Glutamatergic neuron (in vitro differentiated cells): ENCODE measurements at places on chromosomes 7 and 10.
A peak's percentile ranks its signal among the peaks of the same experiment; 100 is the strongest.

- H3K27me3 ChIP-seq, result peaks cover 3% of the 10 kb centered on the region
- DNase-seq, result no peak
- H3K36me3 ChIP-seq, result no peaks in the 10 kb centered on the region
- H3K4me3 ChIP-seq, result no peak overlapping the region
- no peak overlapping the region for H3K27ac ChIP-seq
These were observed 6.0 kb upstream of the FAM170B start for GRCh38 chr10:49139846-49140195.

- no peak overlapping the region for H3K27ac ChIP-seq
- DNase-seq, result peak; percentile 49
- peaks cover 4% of the 10 kb centered on the region for H3K4me1 ChIP-seq
- H3K36me3 ChIP-seq, result peaks cover 3% of the 10 kb centered on the region
These were observed 36.1 kb downstream of the UBTD1 start for GRCh38 chr10:97534746-97535367.

DNA sequence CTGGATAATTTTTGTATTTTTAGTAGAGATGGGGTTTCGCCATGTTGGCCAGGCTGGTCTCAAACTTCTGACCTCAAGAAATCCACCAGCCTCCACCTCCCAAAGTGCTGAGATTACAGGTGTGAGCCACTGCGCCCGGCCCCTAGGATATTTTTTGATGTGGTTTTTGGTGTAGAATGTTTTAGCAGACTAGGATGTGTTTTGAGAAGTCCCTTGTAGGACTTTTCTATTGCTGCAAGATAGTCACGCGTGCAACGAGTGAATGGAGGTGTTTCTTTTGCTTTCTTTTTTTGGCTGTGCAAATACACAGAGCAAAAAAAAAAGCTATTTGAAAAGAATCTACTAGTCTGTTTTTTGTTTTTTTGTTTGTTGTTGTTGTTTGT, 29.8 kb upstream of the KLF6 start:
- H3K27me3 ChIP-seq, result peaks cover 3% of the 10 kb centered on the region
- no peaks in the 10 kb centered on the region for H3K4me1 ChIP-seq
- H3K27ac ChIP-seq, result no peak overlapping the region
- H3K4me3 ChIP-seq, result no peak overlapping the region

DNA sequence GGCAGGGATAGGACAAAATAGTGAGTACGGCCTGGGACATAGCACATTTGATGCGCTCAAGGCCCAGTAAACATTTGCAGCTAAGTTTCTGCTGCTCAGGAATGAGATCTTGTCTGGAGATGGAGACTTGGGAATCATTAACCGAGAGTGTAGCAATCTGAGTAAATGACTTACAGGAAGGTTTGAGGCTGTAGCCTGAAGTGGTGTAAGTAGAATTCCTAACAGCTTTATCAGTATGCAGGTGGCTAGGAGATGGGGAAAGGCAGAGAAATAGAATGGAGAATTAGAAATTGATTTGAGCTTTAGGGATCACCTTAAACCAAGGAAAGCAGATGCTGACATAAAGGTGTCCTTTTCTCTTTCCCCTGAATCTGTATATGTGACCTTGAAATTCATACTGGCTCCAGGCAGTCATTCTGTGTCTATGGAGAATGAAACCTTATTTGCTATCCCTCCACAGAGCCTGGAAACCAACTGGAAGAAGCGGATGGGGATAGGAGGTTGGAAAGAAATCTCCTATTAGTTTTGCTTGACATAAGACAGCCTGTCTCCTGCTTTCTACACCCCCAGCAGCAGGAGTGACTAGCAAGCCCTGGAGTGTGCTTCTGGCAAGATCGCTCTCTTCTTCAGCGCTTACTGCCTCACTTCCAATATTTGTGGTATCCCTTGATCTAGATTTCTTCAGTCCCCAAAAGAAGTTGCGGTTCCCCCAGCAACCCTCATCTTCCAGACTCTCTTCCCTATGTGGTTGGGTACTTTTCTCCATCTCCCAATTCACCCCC, 6.4 kb upstream of the PON2 start:
- no peaks in the 10 kb centered on the region for H3K36me3 ChIP-seq
- H3K27ac ChIP-seq, result no peak overlapping the region
- DNase-seq, result no peak
- H3K4me1 ChIP-seq, result no peaks in the 10 kb centered on the region
- no peak overlapping the region for H3K4me3 ChIP-seq
- H3K27me3 ChIP-seq, result peaks cover 6% of the 10 kb centered on the region

- H3K36me3 ChIP-seq, result no peaks in the 10 kb centered on the region
- peak overlapping the region; percentile 91 for H3K4me3 ChIP-seq
- H3K27ac ChIP-seq, result peak overlapping the region; percentile 57
- peaks cover 12% of the 10 kb centered on the region for H3K27me3 ChIP-seq
These were observed 931 bp downstream of the PAPSS2 start for GRCh38 chr10:87660484-87661133.

- no peak overlapping the region for H3K4me3 ChIP-seq
- H3K4me1 ChIP-seq, result peaks cover 8% of the 10 kb centered on the region
- H3K27ac ChIP-seq, result no peak overlapping the region
- H3K27me3 ChIP-seq, result peaks cover 12% of the 10 kb centered on the region
These were observed 58.5 kb upstream of the IGFBP3 start for GRCh38 chr7:45979275-45980180.

DNA sequence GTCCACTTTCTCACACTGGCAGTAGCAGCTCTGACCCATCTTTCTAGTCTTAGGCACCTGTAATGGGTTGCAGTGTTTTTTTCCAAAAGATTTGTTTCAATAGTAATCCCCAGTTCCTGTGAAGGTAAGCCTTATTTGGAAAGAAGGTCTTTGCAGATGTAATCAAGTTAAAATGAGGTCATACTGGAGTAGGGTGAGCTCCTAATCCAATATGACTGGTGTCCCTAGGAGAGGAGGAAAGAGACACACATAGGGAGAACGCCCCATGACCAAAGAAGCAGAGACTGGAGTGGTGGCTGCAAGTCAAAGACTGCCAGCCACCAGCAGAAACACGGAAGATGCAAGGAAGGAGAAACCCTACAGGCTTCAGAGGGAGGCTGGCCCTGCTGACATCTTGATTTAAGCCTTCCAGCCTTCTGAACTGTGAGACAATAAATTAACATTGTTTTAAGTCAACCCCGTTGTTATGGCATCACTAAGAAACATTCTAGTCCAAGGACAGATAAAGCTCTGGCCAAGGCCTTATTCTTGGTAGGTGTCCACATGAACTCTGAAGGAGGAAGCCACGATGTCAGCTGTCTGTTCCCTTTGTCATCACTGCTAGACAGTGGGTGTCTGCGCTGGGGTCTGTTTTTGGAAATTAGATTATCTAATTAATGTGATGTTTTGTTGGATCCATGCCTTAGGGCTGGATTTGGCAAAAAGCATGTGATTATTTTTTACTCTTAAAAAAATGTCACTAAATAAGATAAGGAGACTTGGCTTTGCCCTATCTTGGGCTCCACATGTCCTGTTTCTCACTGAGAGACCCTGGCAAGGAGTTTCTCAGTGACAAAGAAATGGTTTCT, 214.9 kb downstream of the KCNMA1 start:
- H3K4me1 ChIP-seq, result peaks cover 5% of the 10 kb centered on the region
- peaks cover 3% of the 10 kb centered on the region for H3K36me3 ChIP-seq
- peaks cover 5% of the 10 kb centered on the region for H3K27me3 ChIP-seq
- no peak for DNase-seq
- peak overlapping the region; percentile 40 for H3K4me3 ChIP-seq

GRCh38 chr7:123120286-123120685, 79.5 kb downstream of the SLC13A1 start:
- H3K4me3 ChIP-seq, result no peak overlapping the region
- peaks cover 9% of the 10 kb centered on the region for H3K4me1 ChIP-seq
- DNase-seq, result no peak
- no peak overlapping the region for H3K27ac ChIP-seq
- no peaks in the 10 kb centered on the region for H3K36me3 ChIP-seq

- H3K36me3 ChIP-seq, result no peaks in the 10 kb centered on the region
- no peak for DNase-seq
- H3K4me1 ChIP-seq, result peaks cover 3% of the 10 kb centered on the region
- no peak overlapping the region for H3K4me3 ChIP-seq
- no peaks in the 10 kb centered on the region for H3K27me3 ChIP-seq
These were observed 224.5 kb downstream of the LRMDA start for GRCh38 chr10:75655791-75656451.

DNA sequence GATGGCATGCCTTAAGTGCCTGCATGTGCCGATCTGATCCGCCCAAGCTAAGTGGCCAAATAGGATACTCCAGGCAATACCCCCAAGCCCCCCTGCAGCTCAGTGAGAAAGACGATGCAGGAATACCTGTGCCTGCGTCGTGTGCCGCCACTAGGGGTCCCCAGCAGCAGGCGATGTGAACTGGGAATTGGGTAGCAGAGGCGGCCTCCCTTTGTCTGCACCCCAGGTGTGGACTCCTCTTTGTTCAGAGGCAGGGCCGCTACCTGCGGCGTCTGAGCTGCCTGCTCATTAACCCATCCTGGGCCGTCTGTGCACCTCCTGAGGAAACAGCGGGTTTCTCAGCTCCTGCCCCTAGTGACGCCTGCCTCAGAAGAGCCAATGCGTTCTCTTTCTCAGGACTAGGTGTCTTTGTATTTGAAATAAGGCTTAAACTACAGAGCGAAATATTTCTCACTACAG, 4.8 kb upstream of the CHN2 start:
- H3K4me1 ChIP-seq, result peaks cover 19% of the 10 kb centered on the region
- H3K36me3 ChIP-seq, result no peaks in the 10 kb centered on the region
- H3K27ac ChIP-seq, result peak overlapping the region; percentile 33
- H3K4me3 ChIP-seq, result no peak overlapping the region

DNA sequence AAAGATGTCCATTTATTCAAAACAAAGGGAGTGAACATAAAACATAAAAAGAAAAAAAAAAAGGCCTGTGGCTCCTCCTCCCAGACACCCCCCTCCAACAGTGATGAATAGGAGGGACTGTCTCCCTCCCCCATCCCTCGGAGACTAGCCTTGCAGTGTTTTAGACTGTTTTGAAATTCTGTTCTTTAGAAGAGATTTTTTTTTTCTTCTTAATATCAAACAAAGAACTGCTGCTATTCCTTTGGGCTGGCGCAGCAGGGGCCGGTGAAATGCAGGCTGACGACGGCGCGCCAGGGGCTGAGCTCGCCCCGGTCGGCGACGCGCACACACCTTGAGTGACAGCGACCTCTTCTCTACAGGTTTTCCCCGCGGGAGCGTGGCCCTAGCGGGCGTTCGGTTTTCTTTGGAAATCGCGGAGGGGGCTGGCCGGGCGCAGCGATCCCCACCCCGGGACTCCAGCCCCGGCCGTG, at the start of gene LANCL2:
LANCL2 (plus strand) TSS at position 133 of the 470 bp plus-strand sequence. CDS start 689 bp downstream, outside the sequence.
- peak within 1 kb of the TSS; percentile 91 for H3K4me3 ChIP-seq
- peaks cover 9% of the 10 kb centered on the region for H3K4me1 ChIP-seq
- no peak for DNase-seq
- H3K36me3 ChIP-seq, result no peaks in the 10 kb centered on the region
- H3K27ac ChIP-seq, result peak within 1 kb of the TSS; percentile 98

DNA sequence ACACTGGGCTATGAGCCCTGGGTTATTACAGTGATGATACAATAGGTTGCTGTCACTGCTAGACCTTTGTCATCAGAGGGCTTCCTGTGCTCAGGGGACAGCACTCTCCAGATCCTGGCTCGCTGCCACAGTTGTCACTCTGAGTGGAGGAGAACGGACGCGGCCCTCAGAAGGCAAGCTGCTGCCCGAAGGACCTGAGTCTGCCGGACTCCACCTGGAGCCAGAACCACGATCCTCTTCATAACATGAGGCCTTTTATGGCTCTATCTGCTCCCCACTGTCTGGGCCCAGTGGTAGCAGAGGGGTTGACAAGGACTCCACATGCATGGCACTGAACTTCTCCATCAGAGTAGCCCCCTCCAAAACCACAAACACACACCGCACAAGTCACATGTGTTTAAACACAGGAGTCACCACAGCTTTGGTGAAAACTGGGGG, 94.7 kb upstream of the EFCAB10 start:
- H3K4me3 ChIP-seq, result no peak overlapping the region
- peaks cover 4% of the 10 kb centered on the region for H3K27me3 ChIP-seq
- H3K36me3 ChIP-seq, result no peaks in the 10 kb centered on the region
- peaks cover 11% of the 10 kb centered on the region for H3K4me1 ChIP-seq
- no peak overlapping the region for H3K27ac ChIP-seq

GRCh38 chr10:100829097-100829870, 83.5 kb upstream of the SLF2 start:
- no peaks in the 10 kb centered on the region for H3K36me3 ChIP-seq
- H3K27ac ChIP-seq, result no peak overlapping the region
- peak overlapping the region; percentile 85 for H3K4me3 ChIP-seq
- no peak for DNase-seq
- peaks cover 7% of the 10 kb centered on the region for H3K4me1 ChIP-seq
- H3K27me3 ChIP-seq, result peaks cover 41% of the 10 kb centered on the region

GRCh38 chr10:68301790-68302502, 29.9 kb upstream of the HNRNPH3 start:
- H3K27me3 ChIP-seq, result no peaks in the 10 kb centered on the region
- no peaks in the 10 kb centered on the region for H3K36me3 ChIP-seq
- no peak overlapping the region for H3K27ac ChIP-seq
- no peak overlapping the region for H3K4me3 ChIP-seq
- H3K4me1 ChIP-seq, result no peaks in the 10 kb centered on the region

DNA sequence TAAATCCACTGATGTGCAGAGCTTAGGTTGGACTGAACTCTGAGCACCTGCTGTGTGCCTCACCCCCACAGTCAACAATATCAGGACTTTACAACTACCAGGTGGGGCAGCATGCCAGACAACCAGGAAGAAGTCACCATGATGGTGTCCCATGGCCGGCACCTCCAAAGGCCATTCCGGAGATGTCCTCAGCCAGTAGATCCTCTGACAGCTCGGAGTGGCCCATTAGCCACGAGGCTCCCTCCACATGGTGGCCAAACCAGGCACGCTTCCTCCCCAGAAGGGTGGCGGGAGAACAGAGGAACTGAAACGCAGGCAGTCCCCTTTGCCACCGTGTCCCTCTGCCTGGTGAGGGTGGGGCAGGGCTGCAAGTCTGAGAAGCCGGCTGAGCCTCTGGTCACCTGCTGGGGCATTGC, 390.0 kb downstream of the TNS3 start:
- no peak for DNase-seq
- H3K27me3 ChIP-seq, result peaks cover 10% of the 10 kb centered on the region
- H3K4me3 ChIP-seq, result no peak overlapping the region
- H3K4me1 ChIP-seq, result peaks cover 39% of the 10 kb centered on the region
- no peaks in the 10 kb centered on the region for H3K36me3 ChIP-seq

DNA sequence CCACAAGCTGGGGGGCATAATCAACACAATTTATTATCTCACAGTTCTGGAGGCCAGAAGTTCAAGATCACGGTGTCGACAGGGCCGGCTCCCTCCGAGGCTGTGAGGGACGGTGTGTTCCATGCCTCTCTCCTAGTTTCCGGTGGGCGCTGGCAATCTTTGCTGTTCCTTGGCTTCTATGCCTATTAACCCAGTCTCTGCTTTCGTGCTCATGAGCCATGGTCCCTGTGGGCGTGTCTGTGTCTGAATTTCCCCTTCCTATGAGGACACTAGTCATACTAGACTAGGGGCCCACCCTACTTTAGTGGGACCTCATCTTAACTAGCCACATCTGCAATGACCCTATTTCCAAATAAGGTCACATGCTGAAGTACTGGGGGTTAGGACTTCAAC, 29.4 kb downstream of the HIPK2 start:
- no peaks in the 10 kb centered on the region for H3K36me3 ChIP-seq
- peaks cover 30% of the 10 kb centered on the region for H3K4me1 ChIP-seq
- H3K27ac ChIP-seq, result no peak overlapping the region
- peaks cover 5% of the 10 kb centered on the region for H3K27me3 ChIP-seq
